Fibroblast of skin of left quadriceps (primary cell): ENCODE measurements at places on chromosomes 2 and 18.

DNA sequence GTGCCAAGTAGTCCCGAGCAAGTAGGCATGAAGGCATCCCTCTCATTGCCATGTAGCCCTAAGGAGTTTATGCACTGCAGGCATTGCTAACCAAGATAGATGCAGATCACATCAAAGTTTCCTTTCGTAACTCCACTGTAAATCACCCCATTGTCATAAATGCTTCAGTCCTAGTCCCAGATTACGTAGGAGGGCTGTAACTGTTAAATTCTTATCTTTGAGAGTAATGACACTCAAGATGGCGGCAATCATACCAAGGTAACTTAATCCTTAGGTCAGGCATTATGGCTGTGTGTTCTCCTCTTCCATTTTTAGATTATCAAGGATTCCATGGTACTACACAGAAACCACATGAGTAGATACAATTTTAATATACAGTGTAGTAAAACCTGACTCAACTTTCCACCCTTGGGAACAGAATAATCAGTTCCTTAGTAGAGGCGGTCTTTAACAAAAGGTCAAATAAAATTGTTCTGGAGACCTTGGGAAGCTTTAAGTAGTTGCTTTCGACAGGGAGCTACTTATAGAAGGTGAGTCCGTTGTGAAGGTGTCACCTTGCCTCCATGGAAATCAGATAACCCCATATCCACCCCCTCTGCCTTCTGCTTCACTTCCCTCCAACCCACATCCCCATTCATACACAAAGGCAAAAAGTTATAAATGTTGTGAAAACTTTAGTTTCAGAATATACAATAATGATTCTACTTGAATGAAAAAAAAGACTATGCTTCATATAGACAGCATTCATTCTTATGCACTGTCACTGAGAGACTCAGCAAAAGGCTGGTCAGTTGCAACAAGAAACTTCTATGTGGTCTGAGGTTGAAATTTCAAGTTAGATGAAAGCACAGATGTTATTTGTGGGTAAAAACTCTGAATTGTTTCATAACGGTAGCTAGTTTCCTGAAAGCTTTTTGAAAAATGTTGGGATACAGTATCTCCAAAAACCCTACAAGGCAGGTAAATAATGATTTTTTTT is 64.8 kb upstream of the GALNT5 start:
- DNase-seq = no peak

- no peak for DNase-seq
Measured at GRCh38 chr2:68251855-68252399, 405 bp downstream of the PPP3R1 start.

DNA sequence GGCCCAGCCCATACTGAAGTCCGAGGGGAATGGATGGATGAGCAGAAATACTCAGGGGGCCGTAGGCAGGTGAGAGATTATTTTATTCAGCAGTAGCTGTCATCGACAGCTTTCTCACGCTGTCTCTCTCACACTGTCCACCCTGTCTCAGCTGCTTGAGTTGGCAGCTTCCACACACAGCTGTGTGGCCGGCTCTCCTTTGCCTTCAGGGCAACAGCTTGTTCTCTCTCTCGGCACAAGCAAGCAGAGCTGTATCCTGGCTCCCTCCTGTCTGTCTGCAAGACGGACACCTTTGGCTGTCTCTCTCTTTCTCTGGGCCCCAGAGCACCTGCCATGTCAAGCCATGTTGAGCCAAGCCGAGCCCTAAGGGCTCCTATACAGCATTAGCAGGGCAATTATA is 9.8 kb upstream of the PAPOLG start:
- no peak for DNase-seq

DNA sequence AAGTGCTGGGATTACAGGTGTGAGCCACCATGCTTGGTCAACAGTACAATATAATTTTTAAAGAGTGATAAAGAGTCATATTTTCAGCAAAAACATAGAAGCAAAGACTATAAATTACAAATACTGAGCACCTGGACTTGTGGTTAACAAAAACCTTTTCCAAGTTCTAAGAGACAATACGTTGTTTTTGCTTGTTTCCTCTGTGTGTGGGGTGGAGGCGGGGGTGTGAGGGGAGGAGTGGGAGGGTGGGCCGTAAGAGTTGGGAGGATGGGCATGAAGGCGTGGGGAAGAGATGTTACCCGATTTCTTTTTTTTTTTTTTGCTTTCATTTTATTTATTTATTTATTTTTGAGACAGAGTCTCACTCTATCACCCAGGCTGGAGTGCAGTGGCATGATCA is 78.0 kb upstream of the WIPF1 start:
- DNase-seq = no peak

DNA sequence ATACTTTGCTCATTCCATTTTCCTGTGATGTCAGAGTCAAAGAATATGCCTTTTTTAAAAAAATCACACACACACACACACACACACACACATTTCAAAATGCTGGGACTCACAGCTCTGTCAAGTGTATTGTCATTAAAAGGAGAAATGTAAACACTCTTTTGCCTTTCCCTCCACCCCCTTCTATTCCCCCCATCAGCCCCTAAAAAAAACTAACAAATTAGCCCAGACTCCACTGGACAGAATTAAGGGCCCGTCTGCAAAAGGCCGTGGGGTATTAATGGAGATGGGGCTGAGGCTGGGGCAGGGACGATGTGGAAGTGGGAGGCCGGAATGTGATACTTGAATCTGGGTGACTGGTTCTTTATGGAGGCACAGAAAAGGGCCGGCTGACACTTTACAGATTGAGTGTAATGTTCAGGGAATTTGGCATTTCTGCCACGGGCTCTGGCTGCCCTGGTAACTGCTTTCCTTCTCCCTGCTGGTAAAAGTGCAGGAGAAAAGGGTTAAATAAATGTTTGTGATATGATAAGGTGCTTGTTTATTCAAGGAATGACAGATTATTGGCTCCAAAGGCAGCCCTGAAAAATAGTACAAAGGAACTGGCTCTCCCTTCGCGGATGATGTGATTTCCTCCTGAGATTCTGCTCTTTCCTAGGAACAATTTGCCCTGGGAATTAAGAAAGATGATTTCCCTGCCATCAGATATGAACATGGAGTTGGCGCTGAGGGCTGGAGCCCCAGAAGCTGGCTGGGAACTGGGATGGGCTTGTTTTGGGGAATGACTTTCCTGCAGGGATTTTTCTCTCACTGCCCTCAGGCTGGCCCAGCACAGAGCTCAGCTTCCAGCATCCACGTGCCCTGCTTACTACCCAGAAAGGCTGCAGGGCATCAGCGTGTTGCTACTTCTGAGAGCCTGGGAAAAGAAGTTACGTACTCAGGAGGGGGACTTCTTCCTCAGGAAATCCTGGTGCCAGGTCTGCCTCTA is 52.8 kb upstream of the CTAGE1 start:
- no peak for DNase-seq

GRCh38 chr18:55317324-55317723 is 270.7 kb downstream of the TCF4 start:
- DNase-seq = no peak

DNA sequence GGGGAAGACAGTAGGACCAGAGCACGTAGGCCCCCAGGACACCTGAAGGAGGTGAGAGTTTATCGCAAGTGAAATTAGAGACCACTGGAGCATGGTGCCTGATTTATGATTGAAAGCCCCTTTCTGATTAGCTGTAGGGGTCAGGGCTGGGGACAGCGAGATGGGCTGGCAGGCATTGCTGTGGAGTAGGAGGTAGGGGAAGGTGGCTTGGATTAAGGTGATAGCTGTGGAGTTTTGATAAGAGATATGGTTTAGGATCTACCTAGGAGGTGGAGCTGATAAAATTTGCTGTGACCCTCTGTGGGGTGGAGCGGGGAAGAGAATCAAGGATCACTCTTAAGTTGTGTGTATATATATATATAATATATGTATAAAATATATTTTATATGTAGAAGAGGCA is 157.5 kb downstream of the CD8B2 start:
- no peak for DNase-seq

- DNase-seq = no peak
Measured at GRCh38 chr2:85017411-85018048, 46.6 kb downstream of the KCMF1 start.

DNA sequence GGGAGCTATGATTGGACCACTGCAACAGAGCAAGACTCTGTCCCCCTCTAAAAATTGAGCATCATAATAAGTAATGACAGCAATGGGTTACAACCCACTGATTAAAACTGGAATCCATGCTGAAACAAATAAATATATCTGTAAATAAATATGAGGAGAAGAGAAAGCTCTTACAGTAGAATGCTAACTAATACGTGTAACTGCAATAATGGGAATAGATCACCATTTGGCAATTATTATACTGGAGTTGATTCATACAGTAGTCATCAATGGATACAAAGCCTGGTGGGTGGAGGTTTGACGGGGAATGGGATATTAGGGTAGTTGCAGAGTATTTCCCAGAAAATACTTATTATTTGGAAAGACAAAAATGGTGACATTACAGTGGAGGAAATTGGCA is 6.1 kb upstream of the INO80B start:
- no peak for DNase-seq

DNA sequence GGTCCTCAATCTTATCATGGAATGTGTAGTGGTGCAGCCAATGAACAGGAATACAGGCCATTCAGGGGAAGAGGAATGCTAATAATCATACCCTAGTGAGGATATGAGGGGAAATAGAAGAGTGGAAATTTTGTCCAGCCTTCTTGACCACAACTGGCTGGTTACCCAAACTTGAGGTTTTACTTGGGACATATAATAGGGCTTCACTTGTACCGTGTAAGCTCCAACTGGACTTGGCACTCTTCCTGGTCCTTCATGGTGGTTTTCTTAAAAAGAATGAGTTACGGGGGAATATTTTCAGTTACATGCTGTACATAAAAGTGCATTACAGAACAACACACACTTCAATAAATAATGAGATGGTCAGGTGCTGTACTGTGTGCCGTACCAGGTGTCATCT is 234.9 kb upstream of the RASGRP3 start:
- no peak for DNase-seq

DNA sequence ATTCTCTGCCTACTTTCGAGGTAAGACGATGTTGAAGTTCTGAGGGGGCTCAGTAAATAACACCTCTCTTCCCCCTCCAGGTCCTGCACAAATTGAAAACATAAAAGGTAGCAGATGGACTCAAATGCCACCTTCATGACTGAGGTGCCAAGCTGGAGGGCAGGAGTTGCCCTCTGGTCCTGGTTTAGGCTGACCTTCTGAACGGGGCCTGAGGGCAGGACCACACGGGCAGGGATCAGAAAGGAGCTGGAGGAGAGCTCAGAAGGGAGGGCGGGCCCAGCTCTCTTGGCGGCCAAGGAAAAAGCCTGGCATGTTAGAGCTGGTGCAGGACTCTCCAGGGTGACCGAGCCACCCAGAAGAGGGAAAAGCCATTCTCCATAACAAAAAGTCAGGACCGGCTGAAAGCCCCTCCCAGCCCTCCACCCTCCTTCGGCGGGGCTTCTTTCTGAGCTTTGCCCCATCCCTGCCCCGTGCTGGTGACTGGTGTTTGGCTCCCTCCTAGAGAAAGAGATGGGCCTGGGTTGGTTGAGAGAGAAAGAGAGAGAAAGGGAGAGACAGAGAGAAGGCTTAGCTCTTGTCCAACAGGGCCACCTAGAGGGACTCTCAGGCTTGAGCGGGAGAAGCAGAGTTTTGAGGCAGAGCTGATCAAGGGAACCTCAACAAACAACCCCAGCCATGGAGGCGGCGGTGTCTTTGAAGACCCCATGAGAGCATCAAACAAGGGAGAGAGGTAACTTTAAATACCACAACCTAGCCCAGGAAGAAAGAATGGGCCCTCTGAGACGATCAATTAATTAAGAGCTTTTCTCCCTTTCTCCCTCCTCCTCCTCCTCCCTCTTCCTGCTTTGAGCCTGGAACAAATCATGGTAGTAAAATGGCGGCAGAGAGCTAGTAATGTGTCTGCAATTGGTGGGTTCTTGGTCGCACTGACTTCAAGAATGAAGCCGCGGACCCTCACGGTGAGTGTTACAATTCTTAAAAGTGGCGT is 50.8 kb downstream of the WIPF1 start:
- peak; percentile 9 for DNase-seq

DNA sequence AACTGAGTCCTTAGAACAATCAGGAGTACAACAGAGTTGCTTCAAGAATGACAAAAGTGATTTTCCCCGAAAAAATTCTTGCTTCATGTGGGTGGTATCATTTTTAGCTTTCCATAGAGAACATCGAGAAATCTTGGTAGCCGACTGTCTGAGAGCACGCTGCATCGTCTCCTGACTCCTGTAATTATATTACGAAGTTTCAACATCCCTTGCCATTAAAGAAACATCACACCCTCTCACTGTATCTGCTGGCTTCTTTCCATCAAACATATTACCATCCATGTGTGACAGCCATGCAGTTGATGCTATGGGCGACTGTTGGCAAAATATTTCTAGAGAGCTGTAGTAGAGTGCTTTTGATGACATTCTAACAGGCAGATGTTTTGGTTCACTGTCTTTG is 311.2 kb downstream of the CMPK2 start:
- no peak for DNase-seq

DNA sequence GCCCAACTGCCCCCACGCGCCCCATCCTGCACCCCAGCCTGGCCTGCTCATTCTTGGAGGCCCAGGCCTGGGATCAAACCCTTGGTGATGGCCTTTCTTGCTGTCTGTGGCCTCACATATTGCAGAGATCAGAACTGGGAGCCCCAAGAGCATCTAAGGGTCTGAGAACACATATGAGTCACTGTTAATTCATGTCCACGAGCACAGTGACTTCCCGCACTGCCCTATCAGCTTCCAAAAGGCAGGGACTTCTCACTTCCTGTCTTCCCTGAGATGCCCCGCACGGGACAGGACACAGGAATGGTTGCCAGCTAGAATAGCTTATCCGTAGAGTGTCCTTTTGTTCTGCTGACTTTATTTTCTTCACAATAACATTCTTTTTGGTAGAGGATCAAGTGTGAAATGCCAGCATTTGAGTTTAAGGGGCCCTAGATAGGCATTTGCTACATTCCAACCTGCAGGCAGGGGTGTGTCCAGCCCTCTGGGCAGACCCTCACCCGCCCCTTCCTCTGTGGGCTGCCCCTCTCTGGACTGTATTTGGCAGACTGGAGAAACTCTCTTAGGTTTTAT is 21.1 kb upstream of the CELF4 start:
- DNase-seq = no peak

- DNase-seq = no peak
Measured at GRCh38 chr2:7744827-7745226, 827.6 kb downstream of the RNF144A start.

DNA sequence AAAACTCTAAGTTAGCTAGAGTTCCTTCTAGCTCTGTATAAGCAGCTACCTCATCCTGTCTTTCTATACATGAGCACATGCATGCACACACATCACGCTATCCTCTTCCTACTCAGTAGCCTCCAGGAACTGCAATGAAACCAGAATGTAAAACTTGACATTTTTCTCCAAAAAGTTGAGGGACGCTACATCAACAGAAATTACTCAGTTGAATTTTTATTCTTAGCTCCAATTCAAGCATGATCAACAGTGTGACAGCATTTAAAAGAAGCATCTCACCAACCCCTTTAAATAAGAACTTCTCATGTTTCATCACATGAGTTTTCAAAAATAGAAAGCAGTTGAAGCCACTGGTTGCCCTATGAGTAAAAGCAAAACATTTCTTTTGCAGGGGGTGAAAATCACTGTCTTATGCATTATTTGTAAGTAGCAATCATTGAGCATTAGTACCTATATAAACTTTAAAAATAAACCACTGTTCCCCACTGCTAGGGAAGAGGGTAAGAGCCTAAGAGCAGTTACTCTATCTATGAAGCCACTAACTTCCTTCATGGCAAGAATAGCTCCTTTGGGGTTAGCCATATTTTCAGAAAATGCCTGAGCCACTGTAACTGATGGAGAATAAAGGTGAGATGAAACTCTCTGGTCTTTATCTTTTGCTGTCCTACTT is 77.9 kb upstream of the ARL5A start:
- no peak for DNase-seq
